ENCODE measurements at places on chromosomes 1 and 21.

GRCh38 chr1:59698386-59698785 lies 116.4 kb upstream of the HOOK1 start:
- no peak for DNase-seq

DNA sequence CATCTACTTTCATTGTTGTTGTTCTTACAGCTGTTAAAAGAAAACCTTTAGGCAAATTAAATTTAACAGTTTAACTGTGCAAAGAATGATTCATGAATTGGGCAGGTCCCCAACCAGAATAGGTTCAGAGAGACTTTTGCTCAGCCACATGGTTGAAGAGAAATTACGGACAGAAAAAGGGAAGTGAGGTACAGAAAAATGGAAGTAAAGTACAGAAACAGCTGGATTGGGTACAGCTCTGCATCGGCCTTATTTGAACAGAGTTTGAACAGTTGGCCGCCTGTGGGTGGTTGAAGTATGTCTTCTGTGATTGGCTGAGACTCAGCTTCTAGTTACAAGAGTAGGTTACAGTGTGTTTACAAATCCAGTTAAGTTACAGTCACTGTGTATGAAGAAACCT lies 210.1 kb downstream of the FGGY start:
- DNase-seq = no peak

DNA sequence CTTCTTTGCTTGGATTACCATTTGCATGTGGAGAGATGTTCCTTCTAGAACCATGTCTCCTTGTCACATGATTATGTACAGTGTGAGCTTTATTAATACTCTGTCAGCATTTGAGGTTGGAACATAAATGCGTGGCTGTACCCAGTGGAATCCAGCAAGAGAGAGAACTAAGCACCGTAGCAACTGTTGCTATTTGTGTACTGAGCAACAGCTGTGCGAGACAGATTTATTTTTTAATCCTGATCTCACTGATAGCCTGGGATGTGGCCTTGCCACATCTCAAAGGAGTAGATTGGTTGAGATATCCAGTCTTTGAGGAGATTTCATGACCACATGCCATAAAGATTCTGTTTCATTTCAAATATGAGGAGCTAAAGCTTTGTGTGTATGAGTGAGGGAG lies 43.4 kb downstream of the KIF1B start:
- DNase-seq = no peak

GRCh38 chr1:19262047-19262446 lies 10.4 kb downstream of the MRTO4 start:
- DNase-seq = no peak

DNA sequence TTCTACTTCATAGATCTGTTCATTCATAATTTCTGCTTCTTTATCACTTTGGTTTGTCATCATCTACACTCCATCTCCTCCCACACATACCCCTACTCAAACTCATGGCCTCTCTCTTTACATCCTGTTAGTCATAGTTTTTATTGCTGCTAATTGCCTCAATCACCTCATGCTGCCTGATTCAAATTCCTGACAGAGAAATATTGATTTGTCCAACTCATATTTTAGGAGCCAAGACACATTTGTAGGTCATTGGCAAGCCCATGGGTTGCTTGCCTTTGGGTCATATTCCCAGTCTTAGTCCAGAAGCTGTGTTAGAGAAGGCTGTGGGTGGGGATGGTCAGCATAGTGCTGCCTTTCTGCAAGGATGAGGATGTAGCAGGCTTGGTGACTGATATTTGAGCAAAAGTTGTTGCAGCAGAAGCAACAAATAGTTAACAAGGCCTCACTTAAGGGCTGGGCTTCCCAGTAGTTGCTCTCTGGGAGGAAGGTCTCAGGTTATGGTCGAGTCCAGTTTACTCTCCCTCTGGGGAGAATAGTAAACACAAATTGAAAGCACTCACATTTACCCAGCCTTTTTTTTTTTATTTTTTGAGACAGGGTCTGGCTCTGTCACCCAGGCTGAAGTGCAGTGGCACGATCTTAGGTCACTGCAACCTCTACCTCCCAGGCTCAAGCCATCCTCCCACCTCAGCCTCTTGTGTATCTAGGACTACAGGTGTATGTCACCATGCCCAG lies 22.4 kb upstream of the EPS15 start:
- no peak for DNase-seq

- DNase-seq = no peak
These were observed 330.3 kb upstream of the SNX7 start for GRCh38 chr1:98331243-98331642.

GRCh38 chr1:116508085-116508983 lies 62.5 kb downstream of the CD58 start:
- no peak for DNase-seq

- no peak for DNase-seq
These were observed 28.8 kb upstream of the SLC26A9 start for GRCh38 chr1:205972081-205972480.

- DNase-seq = no peak
These were observed 315.7 kb downstream of the TPR start for GRCh38 chr1:186059311-186059710.

DNA sequence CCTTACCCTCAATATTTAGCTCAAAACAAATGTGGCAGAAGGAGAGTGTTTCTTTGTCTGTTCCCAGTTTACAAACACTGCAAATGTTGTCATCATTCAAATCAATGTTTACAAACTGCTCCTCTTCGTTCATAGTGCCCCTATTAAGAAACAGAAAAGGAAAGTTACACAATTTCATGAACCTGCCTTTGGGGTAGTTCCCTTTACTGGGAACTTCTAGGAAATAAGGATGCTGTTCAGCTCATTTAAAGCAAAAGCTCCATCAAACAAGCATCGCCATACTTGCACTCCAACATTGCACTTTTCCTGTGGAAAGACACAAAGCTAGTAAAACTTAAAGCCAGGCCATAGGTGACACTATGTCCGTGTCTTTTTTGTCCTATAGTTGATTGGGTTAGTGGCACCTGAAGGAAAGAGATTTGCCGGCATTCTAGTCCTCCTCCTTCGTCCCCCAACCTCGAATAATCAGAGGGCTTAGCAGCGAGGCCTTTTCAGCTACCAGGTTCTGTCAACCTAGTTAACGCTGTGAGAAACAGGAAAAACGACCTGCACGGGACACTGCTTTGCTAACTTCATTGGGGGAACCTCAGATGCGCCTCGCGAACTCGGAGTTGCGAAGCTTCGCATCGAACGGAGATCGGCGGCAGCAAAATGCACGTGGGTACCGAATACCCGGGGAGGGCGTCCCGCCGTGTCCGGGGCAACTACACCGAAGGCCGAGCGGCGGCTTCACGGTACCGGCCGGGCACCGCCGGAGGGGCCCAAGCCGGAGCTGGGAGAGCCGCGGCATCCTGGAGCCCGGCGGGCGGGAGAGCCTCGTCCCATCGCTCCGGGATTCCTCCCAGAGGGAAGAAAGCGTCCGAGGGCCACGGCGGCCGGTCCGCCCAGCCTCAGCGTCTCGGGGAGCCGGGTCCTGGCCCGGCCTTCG lies 706 bp downstream of the C21orf91 start:
- no peak for DNase-seq

DNA sequence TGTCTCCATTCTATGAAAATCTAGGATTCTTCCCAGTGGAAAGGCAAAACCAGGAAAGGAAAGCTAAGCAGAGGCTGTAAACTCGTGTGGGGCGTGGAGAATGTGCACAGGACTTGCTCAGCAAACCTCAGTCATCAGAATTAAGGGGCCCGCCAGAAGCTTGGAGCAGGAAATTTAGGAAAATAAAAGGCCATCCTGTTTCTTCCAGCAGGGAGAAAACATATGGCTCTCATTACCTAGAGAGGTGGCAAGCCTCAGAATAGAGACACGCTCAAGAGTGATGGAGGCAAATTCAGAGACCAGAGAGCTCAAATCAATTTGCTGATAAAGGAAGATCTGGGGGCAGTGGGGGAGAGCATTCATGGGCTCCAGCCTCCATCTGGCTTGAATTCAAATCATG lies 151.9 kb upstream of the KLHDC7A start:
- no peak for DNase-seq

DNA sequence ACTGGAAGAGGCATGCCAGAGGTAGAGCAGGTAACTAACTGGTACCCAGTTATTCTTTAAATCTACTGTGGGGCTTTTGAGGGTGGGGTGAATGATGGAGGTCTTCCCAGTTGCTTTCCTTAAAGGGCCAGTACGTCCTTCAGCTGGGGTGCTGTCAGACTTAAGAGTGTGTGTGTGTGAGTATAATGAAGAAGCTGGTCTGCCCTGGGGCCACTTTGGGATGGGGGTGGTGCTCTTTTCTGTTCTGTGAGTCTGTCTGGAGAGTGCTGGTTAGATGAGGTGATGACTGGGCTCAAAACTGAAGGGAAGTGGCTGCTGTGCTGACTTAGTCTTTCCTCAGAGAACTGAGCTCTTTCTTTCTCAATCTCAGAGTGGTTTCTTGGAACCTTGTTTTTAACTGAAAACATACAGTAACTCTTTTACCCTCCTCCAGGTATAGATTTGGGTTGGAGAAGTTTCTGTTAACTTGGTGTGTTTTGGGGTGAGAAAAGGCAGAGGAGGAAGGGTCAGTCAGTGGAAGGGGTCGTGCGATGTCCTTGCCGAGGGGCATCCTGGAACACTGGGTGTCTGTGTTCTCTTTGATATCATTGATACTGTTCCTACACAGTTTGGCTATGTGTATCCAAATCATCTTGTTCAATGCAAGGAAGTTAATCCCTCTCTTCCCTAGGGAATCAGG lies 746 bp downstream of the MACF1 start:
- DNase-seq = no peak

- DNase-seq = no peak
These were observed 607.8 kb upstream of the ADGRL2 start for GRCh38 chr1:81192647-81193642.

- no peak for DNase-seq
These were observed 28.5 kb downstream of the KCND3 start for GRCh38 chr1:111961016-111961415.

- DNase-seq = no peak
These were observed 18.2 kb downstream of the VAV3 start for GRCh38 chr1:107946794-107947193.

GRCh38 chr1:192167011-192167410 lies 8.7 kb downstream of the RGS18 start:
- no peak for DNase-seq

- DNase-seq = no peak
These were observed 111.8 kb upstream of the USH2A start for GRCh38 chr1:216535059-216535458.

- DNase-seq = no peak
These were observed 19.7 kb upstream of the GALNT2 start for GRCh38 chr1:230047114-230047865.

GRCh38 chr1:242178924-242179708 lies 180.2 kb upstream of the MAP1LC3C start:
- DNase-seq = no peak

GRCh38 chr1:28371010-28371377 lies 1.5 kb downstream of the PHACTR4 start:
- no peak for DNase-seq

- DNase-seq = no peak
These were observed 255.2 kb downstream of the COL11A1 start for GRCh38 chr1:102853136-102853535.

- no peak for DNase-seq
These were observed 11.9 kb upstream of the TCP10L start for GRCh38 chr21:32597205-32597604.

DNA sequence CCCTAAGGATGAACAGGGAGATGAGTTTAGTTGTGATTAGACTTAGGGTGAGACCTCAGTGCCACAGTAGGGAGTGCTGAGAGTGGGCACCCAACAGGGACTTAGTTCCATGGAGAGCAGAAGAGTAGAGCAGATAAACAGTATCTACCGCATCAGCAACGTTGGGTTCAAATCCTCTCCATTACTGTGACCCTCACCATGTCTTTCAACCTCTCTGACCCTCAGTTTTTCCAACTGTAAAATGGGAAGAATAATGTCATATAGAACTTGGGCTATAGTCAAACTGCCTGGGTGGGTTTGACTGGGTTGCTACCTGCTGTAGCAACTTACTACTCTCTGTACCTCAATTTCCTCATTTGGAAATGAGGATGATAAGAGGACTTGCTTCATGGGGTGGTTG lies 6.7 kb upstream of the DISP3 start:
- no peak for DNase-seq

GRCh38 chr1:44676484-44677200 lies 2.1 kb downstream of the ARMH1 start:
- DNase-seq = no peak

DNA sequence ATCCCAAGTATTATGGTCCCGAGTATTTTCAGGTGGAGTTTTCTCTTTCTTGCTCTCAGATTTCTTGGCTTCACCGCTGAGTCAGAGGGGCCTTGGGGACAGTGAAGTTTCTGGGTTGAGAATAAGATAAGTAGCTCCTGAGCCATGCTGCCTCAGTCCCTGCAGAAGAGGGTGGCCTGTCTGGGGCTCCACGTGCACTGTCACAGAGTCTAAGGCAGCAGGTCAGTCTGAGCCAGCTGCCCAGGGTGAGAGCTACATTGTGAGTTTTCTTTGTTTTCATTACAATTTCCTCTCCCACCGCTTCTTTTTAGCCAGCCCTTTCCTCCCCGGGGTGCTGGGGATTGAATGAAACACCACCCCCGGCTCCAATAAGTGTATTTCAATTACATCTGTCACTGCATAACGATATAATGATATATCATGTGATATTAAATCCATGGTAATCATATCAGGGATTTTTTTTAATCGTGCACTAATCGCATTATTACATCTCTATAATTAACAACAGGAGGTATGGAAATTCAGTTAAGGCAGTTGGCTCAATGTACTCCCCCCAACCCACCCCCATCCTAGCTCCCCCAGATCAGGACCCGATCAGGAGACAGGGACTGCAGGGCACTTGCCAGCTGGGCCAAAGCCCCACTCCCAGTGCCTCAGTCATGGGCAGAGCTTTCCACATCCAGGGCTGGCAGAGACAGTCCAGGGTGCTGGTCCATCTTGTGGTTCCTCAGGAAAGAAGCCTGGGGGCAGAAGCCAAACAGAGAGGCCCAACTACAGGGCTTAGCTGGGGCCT lies 43.7 kb downstream of the DMAP1 start:
- no peak for DNase-seq
